CD4-positive, CD25-positive, alpha-beta regulatory T cell (primary cell): ENCODE measurements at places on chromosomes 2 and 18. TPM values are rescaled to one million over a fixed set of nuclear protein-coding genes. Genes with fewer than 3 reads are reported as not detected.

RTP5 gene
- not detected for polyA plus RNA-seq

FSIP2 gene
- polyA plus RNA-seq, result 0.03 TPM

SERPINB8 gene
- polyA plus RNA-seq, result 14.3 TPM

SNED1 gene
- polyA plus RNA-seq, result 1.7 TPM

GLB1L gene
- polyA plus RNA-seq, result 0.78 TPM

DOK6 gene
- not detected for polyA plus RNA-seq

FZD7 gene
- polyA plus RNA-seq, result not detected

IL1F10 gene
- not detected for polyA plus RNA-seq

CRYBA2 gene
- not detected for polyA plus RNA-seq

GRCh38 chr2:237418300-237418699 is 4.3 kb upstream of the COL6A3 start:
- DNase-seq, result no peak

DNA sequence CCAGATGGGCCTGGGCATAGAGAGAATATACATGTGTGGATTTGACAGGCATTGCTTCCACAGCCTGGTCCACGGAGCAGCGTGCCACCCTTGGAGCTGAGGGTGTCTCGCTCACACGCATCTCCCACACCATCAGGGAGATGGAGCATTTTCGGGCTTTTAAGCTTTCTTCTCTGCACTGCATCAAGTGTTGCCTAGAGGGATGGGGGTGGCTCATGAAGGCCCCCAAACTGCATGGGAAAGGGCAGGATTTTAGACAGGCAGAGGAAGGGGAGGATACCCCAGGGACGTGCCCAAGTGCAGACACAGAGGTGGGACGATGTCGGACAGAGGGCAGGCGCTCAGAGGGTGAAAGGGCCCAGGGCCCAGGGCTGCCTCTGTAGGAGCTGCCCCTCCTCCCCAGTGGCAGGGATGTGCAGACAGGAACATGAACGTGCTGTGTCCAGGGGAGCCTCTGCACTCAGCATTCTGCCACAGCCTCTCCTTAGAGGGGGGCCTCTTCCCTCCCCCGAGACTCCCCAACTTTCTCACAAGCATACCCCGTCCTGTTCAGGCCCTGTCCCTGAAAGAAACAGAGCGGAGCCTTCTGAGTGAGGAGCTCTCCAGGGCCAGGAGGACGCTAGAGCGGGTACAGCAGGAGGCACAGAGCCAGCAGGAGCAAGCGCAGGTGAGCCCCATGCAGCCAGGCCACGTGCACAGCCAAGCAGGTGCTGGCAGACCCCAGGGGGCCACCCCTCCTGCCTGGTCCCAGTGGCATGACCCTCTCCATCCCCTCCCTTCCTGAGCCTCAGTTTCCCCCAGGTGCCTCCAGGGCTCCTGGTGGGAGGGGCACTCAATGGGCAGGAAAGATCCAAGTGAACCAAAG is 42.9 kb upstream of the SNED1 start:
- DNase-seq, result no peak

GRCh38 chr18:45733535-45733934 is 9.6 kb downstream of the SLC14A1 start:
- DNase-seq, result no peak

DNA sequence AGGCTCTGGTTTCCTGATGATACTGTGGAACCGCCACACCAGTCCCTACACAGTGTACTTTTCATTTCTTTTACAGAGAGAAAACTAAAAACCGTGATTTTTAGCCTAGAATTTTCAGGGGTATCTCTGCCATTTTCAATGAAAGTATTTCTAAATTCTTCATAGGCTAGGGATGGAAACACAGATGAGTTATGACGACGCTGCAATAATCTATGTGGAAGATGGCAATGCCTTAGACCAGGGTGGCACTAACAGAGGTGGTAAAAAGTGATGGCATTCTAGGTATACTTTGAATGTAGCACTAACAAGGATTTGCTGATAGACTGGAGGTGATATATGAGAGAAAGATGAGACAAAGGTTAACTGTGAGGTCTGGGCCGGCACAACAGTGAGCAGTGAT is 56.5 kb downstream of the TTC21B start:
- DNase-seq, result no peak

- no peak for DNase-seq
These were observed 557.1 kb upstream of the CHAC2 start for GRCh38 chr2:53210538-53210937.

DNA sequence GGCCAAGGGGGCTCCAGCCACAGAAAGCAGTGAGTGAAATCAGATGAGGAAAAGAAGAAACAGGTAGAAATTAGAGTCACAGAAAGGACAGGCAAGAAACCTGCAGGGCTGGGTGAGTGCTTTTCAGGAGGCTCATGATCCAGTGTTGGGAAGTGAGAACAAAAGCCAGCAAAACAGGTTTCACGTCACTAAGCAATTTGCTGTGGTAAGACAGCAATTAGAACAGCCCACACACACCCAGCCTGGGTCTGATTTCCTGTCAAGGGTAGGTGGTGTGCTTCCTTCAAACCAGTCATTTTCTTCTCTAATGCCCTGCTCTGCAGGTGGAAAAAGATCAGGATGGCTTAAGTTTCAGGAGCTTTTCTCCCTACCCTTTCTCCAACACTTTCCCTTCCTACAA is 52.9 kb upstream of the XDH start:
- DNase-seq, result no peak

DNA sequence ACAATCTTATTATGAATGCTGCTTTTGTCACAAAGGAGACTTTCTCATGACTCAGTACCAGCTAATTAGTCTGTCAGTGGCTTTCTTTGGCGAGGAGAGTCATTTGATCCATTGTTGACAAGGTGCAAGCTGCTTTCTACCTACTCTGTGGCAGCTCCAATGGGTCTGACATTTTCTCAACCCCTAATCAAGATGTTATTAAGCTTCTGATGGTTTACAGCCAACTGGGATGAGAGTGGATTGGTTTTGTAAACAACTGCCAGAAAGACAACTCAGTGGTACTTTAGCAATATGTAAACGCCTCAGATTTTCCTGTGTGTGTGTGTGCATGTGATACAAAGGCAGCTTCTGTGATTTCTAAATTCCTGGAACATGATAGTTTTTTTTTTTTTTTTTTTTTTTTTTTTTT is 8.2 kb upstream of the CLIP4 start:
- DNase-seq, result no peak

DNA sequence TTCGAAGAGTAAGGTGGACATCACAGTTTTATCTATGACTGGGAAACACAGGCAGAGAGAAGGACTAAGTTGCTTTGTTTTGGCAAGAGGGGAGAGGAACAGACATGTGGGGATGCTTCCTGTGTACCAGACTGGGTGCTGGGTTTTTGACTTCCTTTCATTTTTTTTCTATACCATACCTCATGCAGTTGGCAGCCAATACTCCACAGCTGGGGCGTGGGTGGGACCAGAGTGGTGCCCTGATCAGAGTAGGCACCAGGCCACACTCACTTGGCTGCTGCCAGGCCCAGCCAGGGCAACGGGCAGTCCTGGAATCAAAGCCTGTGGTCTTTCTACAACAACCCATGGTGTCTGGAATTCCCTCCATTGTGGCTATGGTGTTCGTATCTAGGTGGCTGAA is 45.2 kb downstream of the SH3RF3 start:
- DNase-seq, result peak; percentile 18

DNA sequence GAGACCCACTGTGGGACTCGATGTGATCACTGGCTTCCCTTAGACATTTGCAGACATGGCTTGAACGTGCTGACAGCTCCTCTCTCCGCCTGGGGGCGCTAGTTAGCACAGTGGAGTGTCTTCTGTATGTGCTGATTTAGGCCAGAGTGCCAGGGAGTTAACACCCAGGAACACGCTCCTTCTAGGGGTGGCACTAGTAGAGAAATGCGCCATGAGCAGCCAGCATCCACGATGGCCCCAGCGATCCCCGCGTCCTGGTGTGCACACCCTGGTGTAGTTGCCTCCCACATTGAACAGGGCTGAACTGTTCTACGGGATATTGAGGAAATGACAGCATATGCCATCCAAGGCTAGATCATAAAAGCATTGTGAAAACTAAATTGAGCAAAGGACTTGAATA is 11.4 kb upstream of the NMUR1 start:
- DNase-seq, result no peak

- DNase-seq, result no peak
These were observed 328.5 kb upstream of the FANCL start for GRCh38 chr2:58569475-58570185.

DNA sequence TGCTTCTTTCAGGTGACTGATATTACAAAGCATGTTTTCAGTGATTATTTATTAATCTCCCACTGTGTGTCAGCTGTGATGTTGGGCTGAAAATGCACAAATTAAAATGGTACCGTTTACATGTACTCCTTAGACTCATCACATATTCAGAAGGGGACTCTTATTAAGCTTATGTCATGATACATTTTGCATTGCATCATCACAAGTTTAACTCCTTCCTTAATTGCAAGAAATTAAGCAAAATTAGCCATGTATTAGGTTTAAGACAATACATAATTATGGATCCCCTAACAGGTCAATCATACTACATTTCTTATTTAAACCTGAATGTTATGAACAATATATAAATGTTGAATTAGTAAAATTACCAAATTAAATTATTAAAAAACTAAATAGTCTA is 899.1 kb downstream of the TMEM182 start:
- DNase-seq, result no peak

DNA sequence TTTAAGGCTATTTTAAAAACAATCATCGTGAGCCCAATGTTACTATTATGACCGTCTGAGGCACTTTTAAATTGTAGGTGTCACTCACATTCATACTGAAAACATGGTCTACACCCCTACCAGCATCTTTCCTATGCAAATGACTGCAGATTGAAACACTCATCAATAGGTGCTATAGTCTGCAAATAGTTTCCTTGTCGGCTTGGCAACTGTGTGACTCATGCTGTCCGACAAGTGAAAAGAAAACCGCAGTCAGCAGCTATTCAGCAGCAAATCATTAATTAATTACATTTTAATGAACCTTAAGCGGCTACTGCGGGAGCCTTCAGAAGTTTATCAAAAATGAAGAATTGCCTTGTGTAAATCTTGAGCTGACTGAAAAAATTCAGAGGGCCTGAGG is 134.4 kb downstream of the FIGN start:
- no peak for DNase-seq

DNA sequence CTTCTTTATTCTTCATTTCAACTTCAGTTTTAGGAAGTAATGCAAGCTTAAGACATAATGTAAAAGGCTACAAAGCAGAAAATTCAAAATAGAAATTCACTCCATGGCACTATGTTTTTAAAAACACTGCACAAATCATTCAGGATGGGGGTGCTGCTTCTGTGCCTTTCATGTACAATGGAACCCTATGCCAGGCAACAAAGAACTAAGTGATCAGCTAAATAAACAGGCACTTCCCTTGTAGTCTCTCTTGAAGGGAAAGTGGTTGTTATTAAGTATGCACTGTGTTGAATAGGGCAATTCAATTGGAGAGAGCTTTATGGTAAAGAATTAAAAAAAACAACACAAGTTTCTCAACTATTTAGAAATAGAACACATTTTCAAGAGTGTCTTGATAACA is 10.9 kb upstream of the ERBB4 start:
- DNase-seq, result no peak

GRCh38 chr18:36592282-36592681 is 236.5 kb downstream of the TPGS2 start:
- no peak for DNase-seq

DNA sequence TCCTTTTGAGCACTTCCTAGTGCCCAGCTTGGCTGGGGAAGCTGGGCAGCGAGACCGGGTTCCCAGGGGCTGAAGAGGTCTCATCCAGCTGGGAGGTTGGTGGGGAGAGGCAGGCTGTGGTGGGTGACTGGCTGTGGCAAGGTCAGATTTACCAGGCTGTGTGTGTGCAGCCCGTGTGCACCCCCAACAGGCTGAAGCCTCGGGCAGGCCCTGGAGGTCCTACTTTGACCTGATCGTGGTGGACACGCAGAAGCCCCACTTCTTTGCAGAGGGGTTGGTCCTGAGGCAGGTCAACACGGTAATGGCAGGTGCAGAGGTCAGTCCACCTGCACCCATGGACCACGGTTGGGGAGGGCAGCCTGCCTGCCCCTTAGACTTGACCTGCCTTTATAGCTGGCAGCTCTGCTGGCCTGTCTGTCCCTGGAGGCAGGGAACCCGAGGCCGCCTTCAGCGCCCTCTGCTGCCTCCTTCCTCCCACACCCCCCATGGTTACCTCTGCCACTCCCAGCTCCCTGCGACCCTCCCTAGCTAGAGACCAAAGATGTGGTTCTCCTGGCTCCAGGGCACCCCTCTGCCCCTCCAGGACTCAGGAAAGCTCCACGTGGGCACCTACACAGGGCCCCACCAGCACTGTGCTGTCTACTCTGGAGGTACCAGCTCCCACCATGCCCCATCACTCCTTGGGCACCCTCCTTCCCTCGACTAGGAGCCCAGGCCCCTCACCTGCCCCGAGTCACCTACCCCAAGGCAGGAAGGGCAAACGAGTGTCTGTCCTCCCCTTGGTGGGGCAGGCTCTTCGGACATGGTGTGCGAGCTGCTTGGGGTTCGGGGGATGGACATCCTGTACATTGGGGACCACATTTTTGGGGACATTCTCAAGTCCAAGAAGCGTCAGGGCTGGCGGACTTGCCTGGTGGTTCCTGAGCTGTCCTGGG is 4.0 kb downstream of the NT5DC4 start:
- no peak for DNase-seq

DNA sequence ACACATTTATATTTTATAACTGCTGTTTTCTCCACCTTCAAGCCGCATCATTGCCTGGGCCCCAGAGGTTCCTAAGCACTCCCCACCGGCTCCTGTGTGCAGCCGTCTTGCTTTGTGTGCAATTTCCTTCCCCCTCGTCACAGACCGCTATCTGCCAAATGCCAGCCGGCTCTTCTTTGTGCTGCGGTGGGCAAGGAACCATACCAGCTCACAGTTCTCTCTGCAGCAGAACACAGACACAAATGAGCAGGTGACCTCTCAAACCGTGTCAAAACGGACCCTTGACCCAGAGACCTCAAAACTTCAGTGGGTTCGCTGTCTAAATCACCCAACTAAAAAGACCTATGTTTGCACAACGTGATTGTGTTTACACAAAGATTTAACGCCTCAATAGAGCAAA is 58.2 kb downstream of the KLF7 start:
- DNase-seq, result no peak

DNA sequence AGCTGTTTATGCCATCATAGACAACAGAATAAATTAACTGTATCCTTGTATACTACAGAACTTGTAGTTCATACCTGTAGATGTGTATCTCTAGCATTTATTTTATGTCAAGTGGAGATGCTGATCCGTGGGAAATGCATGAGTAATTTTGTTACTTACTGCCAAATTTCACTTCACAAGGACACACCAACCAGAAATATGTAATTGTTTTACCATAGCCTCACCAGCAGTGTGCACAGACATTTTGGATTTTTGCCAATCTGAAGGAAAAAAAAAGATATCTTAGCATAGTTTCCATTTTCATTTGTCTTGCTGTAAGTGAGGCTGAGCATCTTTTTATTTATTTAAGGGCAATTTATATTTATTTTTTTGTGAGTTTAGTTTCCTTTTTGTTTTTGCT is 265.1 kb upstream of the OSR1 start:
- no peak for DNase-seq

GRCh38 chr2:240203031-240203787 is 62.8 kb upstream of the OTOS start:
- DNase-seq, result no peak

DNA sequence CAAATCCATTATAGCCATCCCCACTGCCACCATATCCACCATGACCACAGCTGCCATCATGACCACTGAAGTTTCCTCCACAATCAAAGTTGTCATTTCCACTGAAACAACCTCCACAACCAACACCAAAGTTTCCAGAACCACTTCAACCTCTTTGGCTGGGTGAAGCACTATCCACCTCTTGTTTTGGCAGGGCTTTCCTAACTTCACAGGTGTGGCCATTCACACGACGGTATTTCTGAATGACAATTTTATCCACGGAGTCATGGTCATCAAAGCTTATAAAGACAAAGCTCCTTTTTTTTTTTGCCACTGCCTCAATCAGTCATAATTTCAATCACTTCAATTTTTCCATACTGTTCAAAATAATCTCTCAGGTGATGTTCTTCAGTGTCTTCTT is 89.8 kb upstream of the UGP2 start:
- DNase-seq, result no peak
